ENCODE measurements at places on chromosomes 16 and 17. TPM values are rescaled to one million over a fixed set of nuclear protein-coding genes. Genes with fewer than 3 reads are reported as not detected.

The ZG16B gene
- total RNA-seq, result 17.0 TPM

GRCh38 chr17:38892083-38892482 lies 22.2 kb downstream of the LASP1 start:
- no peak for DNase-seq

GRCh38 chr17:40358323-40359038 lies 6.1 kb downstream of the GJD3 start:
- DNase-seq, result peak; percentile 87

DNA sequence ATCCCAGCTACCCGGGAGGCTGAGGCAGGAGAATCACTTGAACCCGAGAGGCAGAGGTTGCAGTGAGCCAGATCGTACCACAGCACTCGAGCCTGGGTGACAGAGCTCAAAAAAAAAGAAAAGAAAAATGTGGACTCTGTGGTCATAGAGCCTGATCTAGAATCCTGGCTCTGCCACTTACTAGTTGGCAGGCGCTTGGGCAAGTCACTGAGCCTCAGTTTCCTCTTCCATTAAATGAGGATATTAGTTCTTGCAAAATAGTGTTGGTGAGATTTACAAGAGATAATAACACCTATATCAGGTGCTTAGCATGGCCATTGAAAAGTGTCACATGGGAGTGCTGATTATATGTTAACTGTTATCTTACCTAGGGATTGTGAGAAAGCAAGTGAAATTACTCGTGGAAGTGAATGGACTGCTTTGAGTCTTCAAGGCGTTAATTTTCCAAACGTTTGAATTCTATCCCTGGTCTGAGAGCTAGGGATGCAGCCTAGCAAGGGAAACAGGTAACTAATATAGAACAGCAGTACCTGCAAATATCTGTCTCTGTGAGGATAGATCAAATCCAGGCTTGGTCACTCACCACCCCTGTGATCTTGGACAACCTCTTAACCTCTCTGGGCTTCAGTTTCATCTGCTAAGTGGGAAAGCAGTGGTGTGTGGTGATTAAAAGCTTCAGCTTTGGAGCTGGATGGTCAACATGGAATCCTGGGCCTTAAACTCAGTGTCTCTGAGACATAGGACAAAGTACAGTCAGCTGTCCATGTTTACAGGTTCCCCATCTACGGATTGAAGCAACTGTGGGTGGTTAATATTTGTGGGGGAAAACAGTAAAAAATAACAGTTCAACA lies 953 bp upstream of the NSMCE1 start:
- no peak for DNase-seq

DNA sequence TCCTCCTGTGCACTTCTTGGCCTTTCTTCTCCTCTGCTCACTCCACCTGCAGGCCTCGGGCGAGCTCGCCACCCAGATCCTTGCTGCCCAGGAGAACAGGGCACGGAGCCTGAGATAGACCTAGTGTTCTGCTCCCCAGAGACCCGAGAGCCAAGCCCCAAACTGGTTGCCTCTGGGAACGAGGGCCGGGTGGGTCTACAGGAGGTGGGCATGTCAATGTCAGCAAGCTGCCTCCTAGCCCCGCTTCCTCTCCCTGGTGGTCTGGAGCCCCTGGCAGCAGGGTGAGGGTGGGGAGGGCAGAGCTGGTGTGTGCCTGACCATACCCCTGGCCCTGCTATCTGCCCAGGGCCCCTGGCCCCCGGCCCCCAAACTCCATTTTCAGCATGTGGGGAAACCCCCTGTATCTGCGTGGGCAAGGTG lies 841 bp upstream of the NDRG4 start:
- no peak for DNase-seq

DNA sequence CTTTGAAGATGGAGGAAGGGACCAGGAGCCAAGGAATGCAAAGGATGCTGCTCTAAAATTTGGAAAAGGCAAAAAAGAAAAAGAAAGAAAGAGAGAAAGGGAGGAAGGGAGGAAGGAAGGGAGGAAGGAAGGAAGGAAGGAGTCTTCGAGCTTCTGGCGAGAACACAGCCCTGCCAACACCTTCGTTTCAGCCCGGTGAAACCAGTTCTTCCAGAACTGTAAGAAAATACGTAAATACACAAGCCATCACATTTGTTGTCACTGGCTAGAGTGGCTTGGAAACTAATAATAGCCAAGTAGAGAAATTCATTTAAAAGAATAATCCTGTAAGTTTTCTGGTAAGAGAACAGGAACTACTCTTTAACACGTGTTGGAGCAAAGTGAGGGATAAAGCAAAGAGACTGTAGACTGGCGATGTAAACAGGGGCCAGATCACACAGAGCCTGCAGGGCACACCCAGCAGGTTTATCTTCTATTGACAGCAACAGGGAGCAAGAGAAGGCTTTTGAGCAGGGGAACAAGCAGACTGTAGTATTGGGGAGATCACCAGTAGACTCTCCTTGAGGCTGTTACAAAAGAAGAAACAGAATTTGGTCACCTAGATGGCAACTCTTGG lies 188.7 kb upstream of the MPHOSPH6 start:
- peak; percentile 20 for DNase-seq
